A549 (cell line): ENCODE measurements at places on chromosomes 4 and X.

GRCh38 chr4:3257103-3257555 is 8.2 kb downstream of the MSANTD1 start:
- no peak for DNase-seq

DNA sequence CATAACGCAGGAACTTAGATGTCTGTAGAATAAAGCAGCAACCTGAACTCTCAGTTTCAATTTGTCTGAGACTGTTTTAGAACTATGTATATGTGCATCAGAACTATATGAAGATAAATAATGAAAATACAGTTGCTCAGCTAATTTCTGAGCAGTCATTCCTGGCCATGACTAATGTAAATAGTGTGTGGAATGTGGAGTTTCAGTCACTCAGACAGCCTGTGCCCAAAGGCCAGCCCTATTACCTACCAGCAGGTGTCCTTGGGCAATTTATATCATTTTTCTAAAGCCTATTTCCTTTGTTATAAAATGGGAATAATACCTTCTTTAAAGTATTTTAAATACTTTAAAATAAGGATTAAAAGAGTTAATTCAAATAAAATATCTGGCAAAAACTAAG is 56.0 kb upstream of the RELL1 start:
- no peak for DNase-seq

- peak; percentile 66 for DNase-seq
These were observed 88.4 kb downstream of the FRMPD3 start for GRCh38 chrX:107537815-107538214.

GRCh38 chr4:95293014-95293413 is 255.8 kb downstream of the UNC5C start:
- no peak for DNase-seq

DNA sequence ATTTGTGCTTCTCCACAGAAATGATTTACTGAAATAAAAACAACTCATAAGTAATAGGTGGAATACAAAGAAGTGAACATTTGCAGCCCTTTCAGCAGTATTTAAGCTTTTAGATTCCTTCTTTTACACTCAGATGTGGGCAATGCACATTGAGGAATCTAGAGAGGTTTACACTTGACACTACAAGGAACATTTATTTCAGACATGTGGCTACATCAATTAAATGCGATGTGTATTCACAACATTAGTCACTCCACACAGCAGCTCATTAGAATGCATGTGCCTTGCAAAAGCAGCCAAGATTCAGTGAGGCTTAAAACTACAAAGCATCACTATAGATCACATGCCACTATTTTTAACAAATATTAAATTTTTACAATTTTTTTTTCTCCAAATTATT is 480.7 kb downstream of the INPP4B start:
- DNase-seq = no peak
